Femur (tissue), 1 donor: ENCODE measurements at places on chromosomes 2 and 18.

DNA sequence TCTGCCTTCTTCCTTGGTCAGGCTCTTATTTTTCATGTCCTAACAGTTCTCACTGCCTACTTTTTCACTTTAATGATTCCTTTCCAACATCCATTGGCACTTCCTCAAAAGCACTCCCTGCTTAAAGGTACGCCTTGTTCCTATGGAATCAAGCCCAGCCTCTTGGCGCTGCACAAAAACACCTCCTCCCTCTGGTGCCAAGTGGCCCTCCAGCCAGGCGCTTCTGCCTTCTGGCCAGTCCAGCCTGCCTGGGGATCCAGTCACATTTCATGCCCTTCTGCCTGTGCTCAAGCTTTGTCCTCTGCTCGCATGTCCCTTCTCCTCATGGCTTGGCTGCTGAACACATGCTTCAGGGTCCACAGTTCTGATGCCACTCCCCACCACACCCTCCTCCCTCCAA lies 6.3 kb downstream of the TPRKB start:
- DNase-seq, result no peak

DNA sequence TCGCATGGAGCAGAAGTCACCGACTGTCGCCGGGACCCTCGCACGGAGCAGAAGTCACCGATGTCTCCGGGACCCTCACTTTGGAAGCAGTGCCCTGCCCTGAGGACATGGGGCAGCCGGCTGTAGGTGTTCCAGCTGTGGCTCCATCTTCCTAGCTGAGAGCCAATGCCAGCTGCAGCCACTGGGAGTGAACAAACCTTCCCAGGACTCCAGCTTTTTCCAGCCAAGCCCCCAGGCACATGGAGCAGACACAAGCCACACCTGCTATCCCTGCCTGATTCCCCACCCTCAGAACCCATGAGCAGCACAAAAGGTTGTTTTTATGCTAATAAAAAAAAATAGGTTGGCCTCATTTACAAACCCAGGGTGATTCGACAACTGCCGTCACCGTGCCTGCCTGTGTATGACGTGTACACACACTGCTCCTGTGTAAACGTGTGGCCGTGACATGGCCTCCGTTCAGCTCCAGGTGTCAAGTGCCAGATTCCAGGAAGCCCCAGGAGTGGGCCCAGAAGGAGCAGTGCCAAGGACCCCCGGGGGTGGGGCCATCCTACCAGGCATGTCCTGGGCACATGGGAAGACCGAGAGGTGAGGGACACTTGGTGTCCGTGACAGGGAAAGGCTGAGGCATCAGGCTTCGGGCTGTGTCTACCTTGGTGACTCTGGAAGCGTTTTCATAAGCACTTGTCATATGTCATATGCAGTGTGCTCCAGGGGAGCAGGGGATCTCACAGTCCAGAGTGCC lies 91.5 kb downstream of the EIPR1 start:
- no peak for DNase-seq

DNA sequence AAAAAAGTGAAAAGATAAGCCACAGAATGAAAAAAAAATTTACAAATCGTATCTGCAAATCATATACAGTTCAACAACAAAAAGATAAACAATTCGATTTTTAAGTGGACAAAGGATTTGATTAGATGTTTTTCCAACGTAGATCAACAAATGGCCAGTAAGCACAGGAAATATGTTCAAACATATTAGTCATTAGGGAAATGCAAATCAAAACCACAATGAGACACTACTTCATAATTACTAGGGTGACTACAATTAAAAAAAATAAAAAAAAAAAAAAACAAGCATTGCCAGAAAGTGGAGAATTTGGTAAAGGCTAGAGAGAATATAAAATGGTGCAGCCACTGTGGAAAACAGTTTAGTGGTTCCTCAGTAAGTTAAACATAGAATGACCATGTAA lies 38.3 kb upstream of the RNU4ATAC start:
- no peak for DNase-seq

- DNase-seq, result no peak
Measured at GRCh38 chr2:26345283-26345544, 729 bp upstream of the SELENOI start.

DNA sequence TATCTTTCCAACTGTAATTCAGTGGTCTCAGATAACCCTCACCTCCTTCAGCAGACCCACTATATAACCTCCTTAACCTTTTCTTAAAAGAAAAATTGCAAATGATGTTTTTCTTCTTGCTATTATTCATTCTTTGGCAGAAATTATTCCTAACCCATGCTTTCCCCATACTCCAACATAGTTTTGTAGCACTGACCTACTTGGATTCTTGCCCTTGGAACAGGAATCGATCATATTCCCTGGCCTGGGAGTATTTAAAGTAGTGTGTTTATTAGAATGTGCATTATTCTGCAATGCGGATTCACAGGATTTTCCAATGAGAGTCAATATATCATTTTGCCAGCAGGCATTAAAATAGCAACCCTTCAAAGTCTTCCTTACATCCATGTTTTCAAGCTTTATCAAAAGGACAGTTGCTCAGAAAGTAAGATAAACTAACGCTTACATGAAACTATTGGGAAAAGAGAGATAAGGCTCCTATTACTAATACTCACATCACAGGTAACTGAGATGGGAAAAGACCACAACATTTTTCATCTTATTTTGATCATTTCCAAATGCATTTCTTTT lies 37.4 kb downstream of the CHN1 start:
- DNase-seq, result peak; percentile 45
